ENCODE measurements at places on chromosomes 16 and 17.

- no peak for DNase-seq
Observed at GRCh38 chr17:78219396-78220150, 5.5 kb downstream of the BIRC5 start.

- peak; percentile 95 for DNase-seq
Observed at GRCh38 chr17:58391302-58391984, 25.9 kb downstream of the RNF43 start.

- no peak for DNase-seq
Observed at GRCh38 chr16:86221085-86221484, 289.2 kb upstream of the FOXF1 start.

DNA sequence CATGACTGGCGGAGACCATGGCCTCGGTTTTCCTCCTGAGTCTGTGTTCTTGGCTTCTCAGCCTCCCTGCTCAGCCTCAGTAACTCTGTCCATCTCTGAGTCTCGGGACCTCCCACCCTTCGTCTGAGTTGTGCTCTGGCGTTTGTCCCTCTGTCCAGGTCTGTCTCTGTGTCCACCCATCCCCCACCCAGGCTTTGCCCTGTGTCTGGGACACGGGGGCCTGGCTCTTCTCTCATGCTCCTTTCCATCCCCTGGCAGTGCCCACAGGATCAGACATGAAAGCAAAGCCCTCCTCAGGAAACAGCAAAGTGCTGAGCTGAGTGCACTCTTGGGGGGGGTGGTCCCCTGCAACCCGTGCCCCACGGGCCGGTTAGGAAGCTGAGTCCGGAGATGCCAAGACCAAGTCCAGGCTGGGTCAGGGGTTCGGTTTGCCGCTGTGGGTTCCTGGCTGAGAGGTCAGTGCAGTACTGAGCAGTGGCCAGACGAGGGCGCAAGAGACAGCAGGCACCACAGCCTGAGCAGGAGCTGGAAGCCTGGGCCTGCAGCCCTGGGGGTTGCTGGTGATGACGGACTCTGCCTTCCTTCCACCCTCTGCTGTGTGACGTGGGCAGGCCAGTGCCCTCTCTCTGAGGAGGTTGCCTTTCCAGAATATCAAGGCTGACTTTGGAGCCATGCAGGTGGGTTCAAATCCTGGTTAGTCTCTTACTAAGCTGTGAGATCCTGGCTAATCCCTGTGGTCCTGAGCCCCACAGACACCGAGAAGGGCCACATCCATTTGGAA lies 2.5 kb downstream of the P2RX1 start:
- DNase-seq: no peak

DNA sequence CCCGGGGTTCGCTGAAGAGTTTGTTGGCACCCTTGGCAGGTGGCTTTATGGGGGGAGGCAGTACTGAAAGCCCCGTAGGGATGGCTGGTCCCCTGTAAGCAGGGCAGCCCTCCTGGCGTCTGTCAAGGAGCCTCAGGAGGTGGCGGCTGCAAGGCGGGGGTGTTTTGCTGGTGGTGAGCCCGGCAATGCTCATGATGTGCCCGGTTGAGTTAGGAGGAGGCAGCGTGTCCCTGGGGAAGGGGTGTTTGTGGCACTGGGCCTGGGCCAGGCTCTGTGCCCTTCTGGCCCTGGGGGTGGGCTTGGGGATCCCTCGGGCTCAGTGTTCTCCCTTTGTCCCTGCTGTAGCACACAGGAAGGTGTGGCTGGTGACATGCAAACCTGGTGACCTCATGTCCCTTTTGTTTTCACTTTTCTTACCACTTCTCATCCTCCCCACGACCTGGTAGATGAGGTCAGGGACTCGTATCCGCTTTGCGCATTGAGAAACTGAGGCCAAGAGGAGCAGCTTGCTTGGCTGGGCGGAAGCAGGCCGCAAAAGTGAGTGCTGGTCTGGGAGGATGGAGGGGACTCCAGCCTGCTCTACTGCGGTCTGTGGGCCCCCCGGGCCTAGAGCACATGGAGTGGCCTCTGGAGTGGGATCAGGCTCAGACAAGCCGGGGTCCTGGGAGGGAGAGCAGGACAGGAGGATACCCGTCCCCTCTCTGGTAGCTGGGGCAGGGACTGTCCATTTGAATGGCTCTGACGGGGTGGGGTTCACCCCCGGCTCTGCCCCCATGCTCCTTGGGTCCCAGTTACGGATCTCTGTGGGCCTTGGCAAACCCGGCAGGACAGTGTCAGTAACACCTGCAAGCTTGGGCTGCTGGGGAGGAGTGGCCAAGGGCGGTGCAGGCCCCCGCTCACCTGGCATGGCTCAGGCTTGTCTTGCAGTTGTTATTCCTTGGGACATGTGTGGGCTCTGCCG lies 2.2 kb downstream of the SNN start:
- DNase-seq: no peak

DNA sequence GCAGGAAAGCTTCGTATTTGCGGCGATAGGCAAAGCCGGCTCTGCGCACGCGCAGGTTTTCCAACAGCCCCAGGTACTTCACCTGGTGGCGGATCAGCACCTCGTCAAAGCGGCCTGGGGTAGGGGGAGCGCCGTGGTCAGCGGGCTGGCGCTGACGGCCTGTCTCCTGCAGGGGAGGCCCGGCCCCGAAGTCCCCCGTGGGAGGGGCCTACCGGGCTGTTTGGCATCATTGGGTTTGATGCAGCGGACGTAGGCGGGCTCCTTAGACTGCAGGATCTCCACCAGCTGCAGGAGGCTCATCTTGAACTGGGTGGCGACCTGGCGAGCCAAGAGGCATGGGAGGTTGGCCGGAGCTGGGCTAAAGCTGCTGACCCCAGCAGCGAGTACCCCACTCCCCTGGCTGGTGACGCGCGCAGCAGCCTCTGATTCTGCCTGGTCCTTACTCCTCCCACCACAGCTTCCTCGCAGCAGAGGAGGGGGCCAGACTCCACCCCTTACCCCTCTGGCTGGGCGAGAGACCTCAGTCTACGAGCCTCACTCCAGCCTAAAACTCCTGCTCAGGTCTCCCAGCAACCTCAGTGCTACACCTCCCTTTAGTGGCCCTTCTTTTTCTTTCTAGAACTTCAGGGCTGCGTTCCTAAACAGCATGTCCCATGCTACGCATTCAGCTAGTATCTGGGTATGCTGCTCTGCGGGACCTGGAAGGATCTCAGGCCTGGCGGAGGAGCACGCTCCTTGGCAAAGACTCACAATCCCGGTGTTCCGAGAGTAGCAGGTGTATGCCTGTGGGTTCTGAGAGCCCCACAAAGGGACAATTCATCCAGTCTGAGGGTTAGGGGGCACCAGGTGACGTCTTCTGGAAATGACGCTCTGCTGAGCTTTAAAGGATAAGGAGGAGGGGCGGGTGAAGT lies 16.1 kb upstream of the CRK start:
- no peak for DNase-seq

GRCh38 chr17:75823257-75824041 lies 20.8 kb downstream of the UNC13D start:
- no peak for DNase-seq

- DNase-seq: peak; percentile 50
Observed at GRCh38 chr17:879546-880442, 97.6 kb downstream of the MRM3 start.

DNA sequence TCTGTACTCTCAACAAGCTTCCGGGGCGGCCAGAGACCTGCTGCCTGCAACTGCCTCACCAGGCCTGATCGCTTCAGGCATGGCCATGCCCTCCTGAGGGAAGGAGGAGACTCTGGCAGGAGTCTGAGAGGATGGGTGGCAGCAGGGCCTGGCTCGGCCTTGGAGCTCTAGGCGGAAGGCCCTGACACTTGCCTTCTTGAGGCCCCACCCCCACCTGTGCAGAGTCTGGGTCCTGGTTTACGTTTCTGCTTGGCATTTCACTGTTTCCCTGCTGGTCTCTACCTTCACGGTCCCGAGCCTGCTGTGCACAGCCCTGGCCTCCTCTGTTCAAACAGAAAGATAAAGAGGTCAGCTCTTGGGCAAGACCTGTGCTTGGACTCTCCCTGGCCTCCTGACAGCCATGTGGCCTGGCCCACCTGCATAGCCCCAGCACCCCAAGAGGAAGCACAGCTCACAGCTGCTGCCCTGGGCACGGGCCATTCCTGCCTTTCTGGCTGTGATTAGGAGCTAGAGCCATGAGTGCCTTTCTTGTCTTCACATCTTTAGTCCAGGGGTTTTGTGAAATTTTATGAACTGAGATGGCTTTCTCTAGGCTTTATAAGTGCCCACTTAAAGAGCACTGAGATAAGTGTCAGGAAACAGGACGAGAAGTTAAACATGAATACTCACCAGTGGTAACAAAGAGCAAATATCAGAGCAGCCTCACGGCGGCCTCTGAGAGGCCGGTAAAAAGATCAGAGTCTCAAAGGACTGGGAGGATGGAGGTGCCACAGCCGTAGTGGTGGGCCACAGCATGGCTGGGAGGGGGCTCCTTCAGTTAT lies 25.6 kb upstream of the MTSS2 start:
- DNase-seq: no peak

DNA sequence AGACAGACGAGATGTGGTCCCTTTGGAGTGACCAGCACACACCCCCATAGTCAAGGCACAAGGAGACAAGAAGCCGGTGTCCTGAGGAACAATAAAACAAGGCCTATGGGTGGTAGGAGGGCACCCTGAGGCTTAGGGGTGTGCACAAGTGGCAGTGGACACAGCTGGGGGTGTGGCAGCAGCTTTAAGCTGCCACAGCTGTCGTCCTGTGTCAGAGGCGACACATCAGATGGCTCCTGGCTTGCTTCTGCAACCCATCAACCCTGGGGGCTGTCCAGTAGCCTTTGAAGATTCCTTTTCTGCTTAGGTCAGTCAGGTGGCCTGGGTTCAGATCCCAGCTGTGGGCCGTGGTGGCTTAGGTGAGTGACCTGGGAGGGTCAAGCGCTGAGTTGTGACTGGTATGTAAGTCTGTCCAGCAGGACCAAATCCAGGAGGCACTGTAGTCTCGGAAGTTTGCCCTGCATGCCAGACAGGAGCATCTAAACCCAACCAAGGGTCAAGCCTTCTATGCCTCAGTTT lies 15.8 kb downstream of the DRC3 start:
- no peak for DNase-seq

DNA sequence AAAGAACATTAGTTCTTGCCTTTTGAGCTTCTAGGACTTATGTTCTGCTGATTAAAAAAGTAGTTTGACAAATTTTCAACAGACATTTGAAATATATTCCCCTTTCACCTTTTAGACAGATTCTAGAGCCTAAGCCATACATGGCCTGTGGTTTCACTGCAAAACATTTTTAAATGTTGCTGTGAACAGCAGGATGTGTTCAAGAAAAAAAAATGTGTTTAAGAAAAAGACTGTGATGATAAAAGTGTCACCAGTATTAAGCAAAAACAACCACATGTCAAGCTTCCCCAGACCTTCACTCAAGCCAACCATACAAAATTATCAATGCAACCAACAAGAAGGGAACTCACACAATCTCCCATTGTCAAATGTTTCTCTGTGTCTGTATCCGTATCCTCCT lies 103.5 kb downstream of the SYCE1L start:
- no peak for DNase-seq

DNA sequence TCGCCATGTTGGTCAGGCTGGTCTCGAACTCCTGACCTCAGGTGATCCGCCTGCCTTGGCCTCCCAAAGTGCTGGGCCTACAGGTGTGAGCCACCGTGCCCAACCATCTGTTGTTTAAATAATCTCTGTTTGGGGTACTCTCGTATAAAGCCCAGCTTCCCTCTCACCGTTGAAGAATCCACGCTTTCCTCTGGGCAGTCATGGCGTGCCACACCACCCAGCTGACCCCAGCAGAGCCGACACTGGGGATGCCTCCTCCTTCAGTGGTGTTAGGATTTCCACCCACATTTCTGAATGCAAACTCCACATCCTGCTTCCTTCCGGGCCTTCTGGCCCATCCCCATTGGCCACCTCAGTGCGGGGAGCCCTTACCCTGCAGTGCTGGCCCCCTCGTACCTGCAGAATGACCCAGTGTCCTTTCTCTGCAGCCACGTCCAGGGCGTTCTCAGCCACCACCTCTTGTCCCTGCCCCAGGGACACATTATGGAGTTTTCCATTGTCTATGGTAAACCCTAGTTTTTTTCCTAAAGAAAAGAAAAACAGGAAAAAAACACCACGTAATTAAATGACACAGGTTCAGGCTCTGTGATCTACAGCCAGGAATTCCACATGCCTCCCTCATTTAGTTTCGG lies 60.4 kb downstream of the PGS1 start:
- no peak for DNase-seq

GRCh38 chr17:56887552-56888467 lies 26.0 kb downstream of the TRIM25 start:
- no peak for DNase-seq

DNA sequence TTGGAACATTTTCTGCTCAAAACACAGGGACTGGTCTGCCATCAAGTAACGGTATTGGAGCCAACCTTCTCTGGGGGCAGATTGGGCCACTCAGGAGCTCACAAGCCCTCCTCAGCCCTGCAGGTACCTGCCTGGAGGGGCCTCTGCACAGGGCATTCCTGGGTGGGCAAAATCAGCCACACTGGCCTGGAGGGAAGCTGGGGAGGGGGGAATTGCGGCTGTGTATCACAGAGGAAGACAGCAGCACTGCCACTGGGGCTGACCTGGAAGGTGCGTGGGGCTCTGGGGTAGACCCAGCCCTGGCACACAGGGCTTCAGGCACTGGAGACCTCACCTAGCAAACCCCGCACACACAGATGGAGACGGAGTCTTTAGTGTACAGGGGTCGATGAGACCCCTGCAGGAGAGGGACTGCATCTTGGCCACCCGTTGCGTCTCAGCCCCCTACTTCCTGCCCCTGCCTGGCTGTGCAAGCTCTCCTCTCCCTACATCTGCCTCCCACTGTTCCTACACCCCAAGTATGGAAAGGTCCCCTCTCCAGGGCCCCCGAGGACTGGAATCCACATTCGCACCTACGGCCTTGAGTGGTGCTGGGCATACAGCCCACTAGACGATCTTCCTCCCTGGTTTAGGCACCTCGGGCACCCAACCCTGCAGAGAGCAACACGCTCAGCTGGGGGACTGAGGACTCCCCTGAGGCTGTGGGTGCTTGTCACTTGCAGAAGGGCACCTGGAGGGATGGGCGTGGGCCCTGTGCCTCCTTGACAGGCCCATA lies 7.1 kb upstream of the SRRM2 start:
- no peak for DNase-seq

DNA sequence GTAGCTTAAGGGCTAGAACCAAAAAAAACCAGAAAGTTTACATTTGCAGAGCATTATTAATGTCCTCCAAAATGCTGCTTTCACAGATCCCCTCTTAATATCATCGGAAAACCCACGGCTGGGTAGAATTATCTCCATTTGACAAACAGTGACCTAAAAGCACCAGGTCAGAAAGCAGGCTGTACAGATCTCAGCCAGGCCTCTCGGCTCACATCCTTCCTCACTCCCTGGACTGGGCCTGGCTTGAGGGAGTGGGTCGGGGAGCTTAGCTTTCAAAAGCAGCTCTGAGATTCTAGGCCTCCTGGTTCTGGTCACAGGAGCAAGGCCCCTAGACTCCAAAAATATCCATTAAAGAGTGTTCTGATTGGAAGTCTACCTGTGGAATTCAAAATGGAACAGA lies 9.1 kb upstream of the SLC12A3 start:
- DNase-seq: no peak
